ENCODE measurements at places on chromosomes 7 and 10.

DNA sequence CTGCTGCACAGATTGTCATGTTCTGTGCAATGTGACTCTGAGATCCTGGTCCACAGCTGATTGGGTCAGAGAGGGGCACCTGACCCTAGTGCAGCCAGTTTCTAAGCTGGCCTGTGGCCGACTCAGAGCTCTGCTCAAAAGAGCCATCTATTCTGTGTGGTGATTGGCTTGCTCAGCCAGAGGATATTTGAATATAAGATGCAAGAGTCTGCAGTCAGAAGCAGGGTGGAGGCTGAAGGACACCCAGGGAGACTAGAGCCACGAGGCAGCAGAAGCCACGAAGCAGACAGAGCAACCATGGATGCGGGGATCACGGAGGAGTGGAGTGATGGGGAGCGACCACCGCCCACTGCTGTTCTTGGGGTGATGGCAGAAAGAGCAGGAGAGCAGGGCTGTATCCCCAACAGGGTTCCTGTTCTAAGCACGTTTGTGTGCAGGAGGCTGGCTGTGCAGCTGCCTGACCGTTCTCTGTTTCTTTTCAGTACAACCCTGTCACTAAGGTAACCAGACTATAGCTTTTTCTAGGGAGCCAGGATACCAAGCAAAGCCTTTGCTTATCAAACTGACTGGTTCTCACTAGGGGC is 19.5 kb upstream of the RHEB start:
- DNase-seq, result no peak

DNA sequence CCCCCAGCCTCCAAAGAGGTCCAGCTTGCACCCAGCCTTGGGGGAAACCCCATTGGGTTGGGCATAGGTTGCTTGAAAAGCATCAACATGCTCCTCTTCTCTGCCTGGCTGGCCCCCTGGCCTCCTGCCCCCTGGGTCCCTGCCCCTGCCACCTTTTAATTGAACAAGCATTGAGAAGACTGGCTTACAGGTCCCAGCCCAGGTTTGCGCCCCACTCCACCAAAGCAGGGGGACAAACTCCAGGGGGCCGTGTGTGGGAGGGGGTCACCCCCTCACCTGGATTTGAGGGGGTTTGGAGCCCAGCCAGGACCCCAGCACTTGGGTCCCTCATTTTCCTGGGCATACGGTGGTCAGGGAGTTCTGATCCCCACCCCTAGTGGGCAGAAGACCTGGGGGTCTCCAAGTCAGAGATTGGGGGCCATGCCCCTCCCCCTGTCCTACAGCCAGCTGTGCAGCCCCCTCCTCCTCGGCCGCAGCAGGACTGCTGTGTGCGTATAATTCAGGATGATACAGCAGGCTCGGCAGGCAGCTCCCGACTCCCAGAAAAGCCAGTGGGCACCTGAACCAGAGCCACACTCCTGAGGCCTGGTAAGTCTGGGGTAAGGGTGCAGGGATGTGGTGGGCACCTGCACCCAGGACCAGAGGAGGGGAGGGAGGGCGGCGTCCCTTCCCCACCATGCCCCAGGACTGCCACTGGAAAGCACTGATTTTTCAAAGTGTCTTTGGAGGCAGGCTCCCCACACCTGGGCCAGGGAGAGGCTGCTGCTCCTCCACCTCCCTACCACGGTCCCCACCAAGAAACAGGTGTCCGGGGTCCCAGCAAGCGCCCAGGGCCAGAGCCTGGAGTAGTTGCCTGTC is 1.7 kb downstream of the ELFN1 start:
- DNase-seq, result no peak

GRCh38 chr10:87674943-87675342 is 15.3 kb downstream of the PAPSS2 start:
- no peak for DNase-seq

GRCh38 chr7:99109108-99110051 is 34.5 kb downstream of the SMURF1 start:
- peak; percentile 50 for DNase-seq

GRCh38 chr7:41024126-41024525 is 678.8 kb downstream of the INHBA start:
- DNase-seq, result no peak

DNA sequence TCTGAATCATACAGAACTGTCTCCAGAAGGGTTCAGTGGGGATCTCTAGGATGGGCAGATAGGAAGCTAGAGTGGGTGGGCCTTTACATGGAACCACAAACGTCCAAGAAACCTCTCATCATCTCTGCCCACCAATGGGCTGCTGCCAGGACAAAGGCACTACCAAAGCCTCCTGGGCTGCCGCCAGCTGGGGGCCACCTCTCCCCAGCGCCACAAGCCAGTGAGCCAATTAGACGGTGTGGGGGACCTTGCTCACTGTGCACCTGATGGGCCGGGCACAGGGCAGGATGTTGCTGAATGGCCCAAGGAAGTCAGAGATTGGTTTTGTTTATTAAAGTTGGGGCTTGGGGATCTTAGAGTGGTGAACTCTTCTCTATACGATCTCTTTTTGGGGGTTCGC is 242.1 kb downstream of the MGMT start:
- no peak for DNase-seq

DNA sequence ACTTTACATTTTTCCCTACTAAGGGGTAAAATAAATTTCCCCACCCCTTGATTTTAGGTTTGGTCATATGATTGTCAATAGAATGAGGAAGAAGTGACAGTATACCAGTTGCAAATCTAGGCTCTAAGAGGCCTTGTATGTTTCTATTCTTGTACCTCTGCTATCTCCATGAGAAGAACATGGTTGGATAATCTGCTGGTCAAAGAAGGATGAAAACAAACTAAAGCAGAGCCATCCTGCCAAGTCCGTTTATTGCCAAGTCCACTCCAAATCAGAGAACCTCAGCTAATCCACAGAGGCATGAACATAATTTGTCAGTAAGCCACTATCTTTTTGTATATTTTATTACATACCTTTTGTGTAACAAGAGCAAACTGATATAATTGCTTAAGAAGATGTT is 98.0 kb downstream of the CRPPA start:
- DNase-seq, result no peak

Measured in hematopoietic multipotent progenitor cell treated with erythropoietin and hydrocortisone succinate and interleukin-3 and kit ligand, for 6 days (in vitro differentiated cells).